ENCODE measurements at places on chromosomes 13 and 19. TPM values are rescaled to one million over a fixed set of nuclear protein-coding genes. Genes with fewer than 3 reads are reported as not detected.
A peak's percentile ranks its signal among the peaks of the same experiment; 100 is the strongest.

Gene ZNF793
- 0.39 TPM for polyA plus RNA-seq

- no peak overlapping the region for H3K4me3 ChIP-seq
- H3K4me1 ChIP-seq, result no peaks in the 10 kb centered on the region
- no peak for DNase-seq
These were observed 18.5 kb upstream of the ZNF681 start for GRCh38 chr19:23777216-23777615.

Gene PRRG2
- polyA plus RNA-seq, result 0.14 TPM

Gene KCNC3
- polyA plus RNA-seq, result 0.13 TPM

- H3K4me3 ChIP-seq, result no peak overlapping the region
- H3K27ac ChIP-seq, result no peak overlapping the region
- no peaks in the 10 kb centered on the region for H3K4me1 ChIP-seq
- peaks cover 54% of the 10 kb centered on the region for H3K27me3 ChIP-seq
- DNase-seq, result peak; percentile 12
These were observed 19.4 kb upstream of the F7 start for GRCh38 chr13:113086031-113086750.

Gene LSM14A
- polyA plus RNA-seq, result 66.1 TPM

GRCh38 chr13:105266615-105267014 is 1268.8 kb downstream of the EFNB2 start:
- DNase-seq, result no peak
- no peak overlapping the region for H3K4me3 ChIP-seq
- no peaks in the 10 kb centered on the region for H3K36me3 ChIP-seq
- H3K27ac ChIP-seq, result no peak overlapping the region

DNA sequence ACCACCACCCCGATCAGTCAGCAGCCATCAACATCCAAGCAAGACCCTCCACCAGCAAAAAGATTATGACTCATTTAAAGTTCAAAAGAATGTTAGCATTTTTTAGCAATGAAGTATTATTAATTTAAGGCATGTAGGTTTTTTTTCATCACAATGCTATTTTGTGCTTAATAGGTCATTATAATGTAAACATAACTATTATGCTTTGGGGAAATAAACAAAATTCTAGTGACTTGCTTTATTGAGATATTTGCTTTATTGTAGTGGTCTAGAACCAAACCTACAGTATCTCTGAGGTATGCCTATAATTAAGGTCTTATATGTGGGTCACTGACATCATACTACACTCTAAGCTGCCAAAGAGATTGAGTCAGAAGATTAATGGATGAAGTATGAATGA is 20.0 kb downstream of the KLF12 start:
- peaks cover 6% of the 10 kb centered on the region for H3K4me1 ChIP-seq
- no peaks in the 10 kb centered on the region for H3K36me3 ChIP-seq
- peak; percentile 62 for DNase-seq
- H3K4me3 ChIP-seq, result no peak overlapping the region
- H3K27me3 ChIP-seq, result no peaks in the 10 kb centered on the region
- H3K27ac ChIP-seq, result 0 out of 2 replicates have a peak overlapping the region, but pooled peaks have one; percentile 7

DNA sequence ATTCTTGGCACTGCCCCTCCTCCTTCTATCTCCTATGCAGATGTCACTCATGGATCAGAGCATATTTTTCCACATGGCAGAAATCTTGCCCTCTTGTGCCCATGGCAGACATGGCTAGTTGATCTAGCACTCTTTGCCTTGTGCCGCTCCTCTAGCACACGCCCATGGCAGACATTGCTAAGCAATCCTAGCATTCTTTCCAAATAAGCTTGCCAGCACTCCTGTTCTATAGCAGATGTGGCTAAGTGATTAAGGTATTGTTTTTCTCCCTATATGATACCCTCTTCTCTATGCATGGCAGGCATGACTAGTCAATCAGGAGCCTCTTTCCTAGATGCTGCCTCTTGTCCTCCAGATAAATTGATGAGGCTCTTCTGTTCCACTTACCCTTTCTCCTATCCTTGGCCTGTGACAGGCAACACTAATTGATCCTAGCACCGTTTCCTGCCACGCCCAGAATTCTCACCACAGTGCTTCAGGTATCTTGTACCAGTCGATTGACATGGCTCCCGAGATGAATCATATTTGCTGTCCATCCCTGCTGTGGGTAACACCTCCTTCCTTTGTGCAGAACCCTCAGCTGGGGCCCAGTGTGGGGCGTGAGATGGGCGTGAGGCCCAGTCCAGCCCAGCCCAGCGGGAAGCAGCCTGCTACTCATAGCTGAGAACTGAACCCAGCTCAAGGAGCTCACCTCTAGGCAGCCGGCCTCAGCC is 26.9 kb downstream of the TMED1 start:
- DNase-seq, result peak; percentile 21
- H3K4me3 ChIP-seq, result no peak overlapping the region
- H3K27ac ChIP-seq, result no peak overlapping the region
- peaks cover 7% of the 10 kb centered on the region for H3K4me1 ChIP-seq

Gene KIR3DL2
- not detected for polyA plus RNA-seq

Gene QPCTL
- 12.1 TPM for polyA plus RNA-seq

GRCh38 chr19:36073121-36073876 is 18.6 kb downstream of the WDR62 start:
- H3K36me3 ChIP-seq, result 0 out of 2 replicates have a peak, but pooled peaks cover 1% of the 10 kb centered on the region
- no peak for DNase-seq
- H3K27me3 ChIP-seq, result no peaks in the 10 kb centered on the region
- no peaks in the 10 kb centered on the region for H3K4me1 ChIP-seq
- H3K27ac ChIP-seq, result no peak overlapping the region

DNA sequence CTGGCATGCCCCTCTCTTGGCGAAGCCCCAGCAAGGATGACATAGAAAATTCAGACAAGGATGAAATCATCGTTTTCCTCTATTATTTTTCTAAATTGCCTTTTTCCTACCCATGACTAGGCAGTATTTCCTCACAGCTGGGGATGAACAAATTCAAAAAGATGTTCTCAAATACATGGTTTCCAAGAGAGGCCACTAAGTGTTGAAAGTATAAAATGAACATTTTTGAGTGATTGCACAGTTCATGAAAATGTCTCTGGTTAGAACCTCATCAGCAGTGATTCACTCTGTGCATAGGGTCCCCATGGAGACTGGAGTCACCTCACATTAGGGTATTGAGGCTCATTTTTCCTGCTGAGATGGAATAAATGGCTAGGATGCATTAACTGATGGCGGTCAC is 373.7 kb downstream of the DNAJC15 start:
- DNase-seq, result peak; percentile 68
- no peaks in the 10 kb centered on the region for H3K27me3 ChIP-seq
- H3K27ac ChIP-seq, result peak overlapping the region; percentile 32
- peaks cover 3% of the 10 kb centered on the region for H3K4me1 ChIP-seq

GRCh38 chr19:32318884-32319520 is 26.4 kb upstream of the ZNF507 start:
- H3K4me3 ChIP-seq, result no peak overlapping the region
- no peak for DNase-seq
- H3K27me3 ChIP-seq, result peaks cover 2% of the 10 kb centered on the region
- no peaks in the 10 kb centered on the region for H3K36me3 ChIP-seq
- H3K27ac ChIP-seq, result no peak overlapping the region
- H3K4me1 ChIP-seq, result no peaks in the 10 kb centered on the region

DNA sequence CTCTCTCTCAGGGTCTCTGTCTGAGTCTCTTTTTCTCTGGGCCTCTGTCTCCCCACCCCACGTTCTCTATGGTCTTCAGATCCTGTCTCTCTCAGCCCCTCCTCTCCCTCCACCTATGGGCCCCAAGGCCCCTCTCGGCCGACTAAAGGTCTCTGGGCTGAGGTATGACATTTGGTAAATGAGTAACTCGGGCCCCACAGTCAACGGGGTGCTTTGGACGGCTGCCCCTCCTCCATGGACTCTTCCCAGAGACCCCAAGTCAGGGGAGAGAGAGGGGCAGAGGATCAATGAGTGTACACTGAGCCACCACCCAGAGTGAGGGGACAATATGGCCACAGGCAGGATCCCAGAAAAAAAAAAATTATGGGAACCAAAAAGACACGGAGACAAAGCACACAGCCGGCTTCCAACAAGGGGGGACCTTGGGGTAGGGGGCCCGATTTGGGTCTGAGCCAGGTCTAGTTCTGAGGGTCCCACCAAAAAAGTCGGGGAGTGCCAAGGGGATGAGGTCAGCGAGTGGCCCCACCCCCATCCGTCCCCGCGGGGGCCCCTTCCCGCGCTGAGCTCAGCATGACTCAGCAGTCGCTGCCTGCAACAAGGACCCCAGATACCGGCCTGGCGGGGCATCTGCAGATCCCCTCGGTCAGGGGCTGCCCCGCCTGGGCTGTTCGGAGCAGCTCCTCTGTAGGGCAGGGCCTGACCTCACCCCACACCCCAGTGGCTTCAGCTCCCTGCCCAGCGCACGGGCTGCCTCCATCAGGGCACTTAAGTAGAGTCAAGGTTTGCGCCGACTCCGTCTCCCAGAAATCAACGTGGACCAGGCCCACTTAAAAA is 1.5 kb upstream of the FTL start:
- peaks cover 21% of the 10 kb centered on the region for H3K36me3 ChIP-seq
- H3K27ac ChIP-seq, result peak overlapping the region; percentile 96
- no peaks in the 10 kb centered on the region for H3K27me3 ChIP-seq
- peak; percentile 71 for DNase-seq

DNA sequence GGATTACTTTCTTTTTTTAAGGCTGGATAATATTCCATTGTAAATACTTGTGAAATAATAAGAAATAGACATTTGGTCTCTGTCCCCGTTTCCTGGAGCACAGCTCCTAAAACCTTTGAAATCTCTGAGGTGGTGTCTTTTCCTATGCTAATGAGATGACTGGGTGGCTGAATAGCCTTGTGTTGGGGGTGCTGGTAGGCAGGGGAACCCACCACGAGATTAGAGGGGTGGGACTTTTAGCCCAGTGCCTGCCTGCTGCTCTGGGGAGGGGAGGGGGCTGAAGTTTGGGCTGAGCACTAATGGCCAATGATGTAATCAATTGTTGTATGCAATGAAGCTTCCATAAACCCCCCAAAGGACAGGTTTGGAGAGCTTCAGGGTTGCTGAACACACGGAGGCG is 175.7 kb downstream of the FGF9 start:
- no peak overlapping the region for H3K4me3 ChIP-seq
- no peak for DNase-seq
- no peak overlapping the region for H3K27ac ChIP-seq
- peaks cover 3% of the 10 kb centered on the region for H3K4me1 ChIP-seq

DNA sequence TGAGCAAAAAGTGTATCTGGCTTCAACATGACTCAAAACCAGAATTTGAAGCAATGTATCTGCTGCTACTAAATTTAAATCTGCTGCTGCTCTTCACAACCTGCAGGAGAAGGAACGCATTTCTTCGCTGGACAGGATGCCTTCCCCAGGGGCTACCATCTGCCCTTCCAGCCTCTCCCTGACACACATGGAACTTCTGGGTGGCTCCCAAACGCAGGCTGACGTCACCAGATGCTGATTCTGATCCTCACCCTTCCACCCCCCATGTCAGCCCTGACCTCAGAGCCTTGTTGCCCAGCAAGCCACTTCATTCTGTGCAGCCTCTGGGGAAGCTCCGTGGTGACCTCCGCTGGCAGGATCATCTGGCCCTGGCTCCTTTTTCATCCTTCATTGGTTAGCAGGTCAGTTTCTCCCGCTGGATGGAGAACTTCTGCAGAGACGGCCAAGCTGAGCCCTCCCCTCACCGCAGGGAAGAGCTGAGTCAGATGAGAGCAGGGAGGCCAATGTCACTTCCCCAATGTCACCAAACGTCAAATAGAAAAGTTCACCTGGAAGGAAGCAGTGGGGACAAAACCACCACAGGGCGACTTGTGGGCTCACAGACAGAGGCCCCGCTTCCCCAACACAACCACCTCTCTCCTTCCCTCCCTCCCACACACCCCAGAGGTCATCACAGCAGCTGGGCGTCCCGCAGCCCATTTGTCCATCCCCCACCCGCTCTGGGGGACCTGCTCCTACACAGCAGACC is 14.0 kb upstream of the RAB20 start:
- no peaks in the 10 kb centered on the region for H3K36me3 ChIP-seq
- H3K27ac ChIP-seq, result no peak overlapping the region
- peaks cover 44% of the 10 kb centered on the region for H3K27me3 ChIP-seq
- DNase-seq, result peak; percentile 48
- peaks cover 3% of the 10 kb centered on the region for H3K4me1 ChIP-seq
- H3K4me3 ChIP-seq, result no peak overlapping the region

- H3K36me3 ChIP-seq, result no peaks in the 10 kb centered on the region
- no peak overlapping the region for H3K4me3 ChIP-seq
- H3K4me1 ChIP-seq, result no peaks in the 10 kb centered on the region
- H3K27ac ChIP-seq, result no peak overlapping the region
- H3K27me3 ChIP-seq, result no peaks in the 10 kb centered on the region
These were observed 718.5 kb downstream of the EFNB2 start for GRCh38 chr13:105816994-105817393.

Gene BLVRB
- 113 TPM for polyA plus RNA-seq

DNA sequence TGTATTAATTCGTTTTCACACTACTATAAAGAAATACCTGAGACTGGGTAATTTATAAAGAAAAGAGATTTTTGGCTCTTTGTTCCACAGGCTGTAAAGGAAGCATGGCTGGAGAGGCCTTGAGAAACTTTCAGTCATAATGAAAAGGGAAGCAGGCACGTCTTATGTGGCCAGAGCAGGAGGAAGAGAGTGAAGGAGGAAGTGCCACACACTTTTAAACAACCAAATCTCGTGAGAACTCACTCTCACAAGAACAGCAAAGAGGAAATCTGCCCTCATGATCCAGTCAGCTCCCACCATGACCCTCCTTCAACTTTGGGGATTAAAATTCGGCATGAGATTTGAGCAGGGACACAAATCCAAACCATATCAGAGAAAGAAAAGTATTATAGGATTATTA is 1255.9 kb upstream of the MIR17HG start:
- H3K4me3 ChIP-seq, result no peak overlapping the region
- no peaks in the 10 kb centered on the region for H3K27me3 ChIP-seq
- H3K36me3 ChIP-seq, result no peaks in the 10 kb centered on the region

Gene HSPBP1
- 43.2 TPM for polyA plus RNA-seq

DNA sequence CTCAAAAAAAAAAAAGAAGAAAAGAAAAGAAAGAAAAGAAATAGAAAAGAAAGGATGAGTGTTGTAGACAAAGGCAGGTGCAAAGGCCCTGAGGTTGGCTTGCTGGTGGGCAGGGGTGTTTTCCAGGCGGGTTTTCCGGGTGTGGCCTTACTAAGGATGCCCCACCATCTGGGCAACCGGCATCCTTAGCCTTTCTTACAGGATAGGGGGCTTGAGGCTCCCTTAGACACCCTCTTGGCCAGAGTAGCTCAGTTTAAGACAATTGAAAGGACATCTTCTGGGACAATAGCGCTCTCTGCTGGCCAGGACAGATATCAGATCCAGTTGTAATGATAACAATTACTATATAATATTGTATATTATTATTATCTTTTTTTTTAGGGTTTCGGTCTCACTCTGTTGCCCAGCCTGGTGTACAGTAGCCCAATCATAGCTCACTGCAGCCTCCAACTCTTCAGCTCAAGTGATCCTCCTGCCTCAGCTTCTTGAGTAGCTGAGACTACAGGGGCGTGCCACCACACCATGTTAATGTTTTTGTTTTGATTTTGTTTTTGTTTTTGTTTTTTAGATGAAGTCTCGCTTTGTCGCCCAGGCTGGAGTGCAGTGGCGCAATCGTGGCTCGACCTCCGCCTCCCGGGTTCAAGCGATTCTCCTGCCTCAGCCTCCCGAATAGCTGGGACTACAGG is 1.4 kb upstream of the QTRT1 start:
- no peaks in the 10 kb centered on the region for H3K27me3 ChIP-seq
- DNase-seq, result peak; percentile 54
- no peaks in the 10 kb centered on the region for H3K36me3 ChIP-seq
- H3K4me3 ChIP-seq, result no peak overlapping the region
- H3K27ac ChIP-seq, result no peak overlapping the region

GRCh38 chr13:76223565-76223964 is 587.4 kb downstream of the LMO7 start:
- H3K36me3 ChIP-seq, result no peaks in the 10 kb centered on the region
- H3K4me1 ChIP-seq, result peaks cover 4% of the 10 kb centered on the region
- DNase-seq, result no peak
- no peak overlapping the region for H3K27ac ChIP-seq
- no peaks in the 10 kb centered on the region for H3K27me3 ChIP-seq

GRCh38 chr13:84077271-84077670 is 195.0 kb upstream of the SLITRK1 start:
- no peak overlapping the region for H3K4me3 ChIP-seq
- no peaks in the 10 kb centered on the region for H3K27me3 ChIP-seq
- H3K4me1 ChIP-seq, result no peaks in the 10 kb centered on the region
- H3K36me3 ChIP-seq, result no peaks in the 10 kb centered on the region
